ENCODE measurements at places on chromosomes 7 and 10.

- no peak for DNase-seq
These were observed 299.6 kb downstream of the MDFIC start for GRCh38 chr7:115221456-115221855.

GRCh38 chr7:77351539-77352004, 64.6 kb downstream of the GSAP start:
- no peak for DNase-seq

- DNase-seq: no peak
These were observed 145.2 kb upstream of the ANK3 start for GRCh38 chr10:60534761-60535389.

GRCh38 chr10:28984431-28984830, 304.4 kb upstream of the LYZL1 start:
- no peak for DNase-seq

DNA sequence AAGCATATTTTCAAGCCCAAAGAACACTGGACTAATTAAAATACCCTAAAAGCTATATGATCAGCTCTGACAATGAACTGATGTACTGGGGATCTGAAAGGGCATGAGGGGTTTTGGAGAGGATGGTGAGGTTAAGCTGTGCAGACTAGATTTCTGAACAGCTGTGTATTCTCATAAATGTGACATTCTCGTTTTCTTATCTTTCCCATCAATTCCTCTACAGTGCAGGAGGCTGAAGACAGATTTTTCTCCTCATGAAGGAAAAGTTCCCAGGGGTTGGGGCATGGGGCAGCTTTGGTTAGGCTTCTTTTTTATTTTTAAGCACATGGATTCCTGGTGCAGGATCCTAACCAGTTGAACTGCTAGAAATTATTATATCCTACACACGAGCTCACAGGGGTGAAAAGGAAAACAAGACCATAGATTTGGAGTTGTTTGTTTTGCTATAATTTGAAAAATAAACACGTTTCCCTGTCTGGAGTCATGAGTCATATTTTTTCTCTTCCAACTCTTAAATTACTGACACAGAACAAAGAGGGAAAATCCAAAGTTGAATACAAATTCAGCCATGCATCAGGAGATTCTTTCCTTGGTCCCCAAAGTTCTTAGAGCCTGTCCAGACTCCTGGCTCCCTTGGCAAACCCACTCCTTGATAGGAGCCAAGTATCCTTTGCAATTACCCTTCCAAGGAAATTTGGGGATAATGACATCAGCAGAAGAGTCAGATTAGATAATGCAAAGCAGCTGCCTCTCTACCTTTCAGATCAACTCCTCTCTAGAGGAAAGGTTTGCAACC, 147.7 kb upstream of the NPVF start:
- no peak for DNase-seq

GRCh38 chr10:89684604-89685003, 16.8 kb upstream of the KIF20B start:
- no peak for DNase-seq

GRCh38 chr10:28684986-28685580, 7.8 kb downstream of the BAMBI start:
- DNase-seq: no peak

DNA sequence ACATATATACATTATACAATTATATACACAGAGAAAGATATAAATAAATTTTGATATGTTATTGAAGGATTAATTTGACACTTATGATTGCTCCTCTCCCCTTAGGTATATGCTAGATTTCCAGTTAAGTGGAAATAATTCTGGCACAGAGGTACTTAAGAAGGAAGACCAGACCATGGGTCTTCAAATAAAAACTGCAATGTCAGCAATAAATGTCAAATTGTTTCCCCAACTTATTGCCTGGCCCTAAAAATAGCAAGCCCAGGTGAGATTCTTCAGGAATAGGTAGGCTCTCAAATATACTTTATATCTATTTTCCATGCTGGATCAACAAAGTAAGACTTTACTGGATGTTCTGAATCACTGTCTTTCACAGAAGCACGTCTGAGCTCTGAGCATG, 551.3 kb upstream of the STEAP1 start:
- no peak for DNase-seq

- no peak for DNase-seq
These were observed 37.0 kb downstream of the FAM171A1 start for GRCh38 chr10:15333909-15334649.

DNA sequence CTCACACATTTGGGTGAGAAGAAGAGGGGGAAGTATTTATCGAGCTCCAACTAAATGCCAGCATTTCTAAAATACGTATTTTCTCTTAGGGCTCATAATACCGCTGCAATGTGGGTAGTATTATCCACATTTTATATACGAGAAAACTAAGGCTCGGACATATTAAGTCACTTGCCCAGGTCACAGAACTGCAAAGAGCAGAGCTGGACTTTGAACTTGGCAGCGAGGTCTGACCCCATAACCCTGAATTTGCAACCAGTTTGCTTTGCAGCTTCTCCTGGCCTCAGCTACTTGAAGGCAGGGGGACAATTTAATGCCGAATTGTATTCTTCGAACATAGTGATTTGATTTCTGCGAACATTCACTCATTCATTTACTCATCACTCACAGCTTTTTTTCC, 7.2 kb downstream of the ABLIM1 start:
- DNase-seq: no peak

GRCh38 chr10:32049113-32049512, 7.1 kb downstream of the KIF5B start:
- DNase-seq: no peak

- no peak for DNase-seq
These were observed 26.7 kb upstream of the PROSER2 start for GRCh38 chr10:11796474-11796873.

DNA sequence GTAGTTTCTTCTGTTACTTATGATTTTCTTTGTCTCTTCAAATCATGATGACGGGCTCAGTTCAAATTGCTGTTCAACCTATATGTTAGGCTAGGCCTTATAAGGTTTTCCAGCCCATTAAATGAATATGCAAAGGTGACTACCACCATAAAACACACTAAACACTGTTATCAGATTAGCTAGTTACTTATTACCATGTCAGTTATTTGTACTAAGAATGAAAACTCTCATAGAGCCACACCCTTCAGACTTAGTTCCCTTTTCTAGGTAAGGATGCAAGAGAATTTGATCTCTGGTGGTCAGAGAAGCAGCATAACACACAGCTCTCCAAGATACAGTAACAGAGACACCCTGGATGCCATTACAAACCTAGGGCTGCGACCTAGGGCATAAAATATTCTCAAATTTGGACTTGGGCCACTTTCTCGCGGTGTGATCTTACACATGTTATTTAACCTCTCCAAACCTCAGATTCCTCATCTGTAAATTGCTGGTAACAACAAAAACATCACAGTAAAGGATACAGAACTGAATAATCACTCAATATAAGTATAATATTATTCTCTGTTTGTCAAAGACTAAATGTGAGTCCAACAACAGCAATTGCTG, 35.6 kb downstream of the ANKMY2 start:
- DNase-seq: no peak

DNA sequence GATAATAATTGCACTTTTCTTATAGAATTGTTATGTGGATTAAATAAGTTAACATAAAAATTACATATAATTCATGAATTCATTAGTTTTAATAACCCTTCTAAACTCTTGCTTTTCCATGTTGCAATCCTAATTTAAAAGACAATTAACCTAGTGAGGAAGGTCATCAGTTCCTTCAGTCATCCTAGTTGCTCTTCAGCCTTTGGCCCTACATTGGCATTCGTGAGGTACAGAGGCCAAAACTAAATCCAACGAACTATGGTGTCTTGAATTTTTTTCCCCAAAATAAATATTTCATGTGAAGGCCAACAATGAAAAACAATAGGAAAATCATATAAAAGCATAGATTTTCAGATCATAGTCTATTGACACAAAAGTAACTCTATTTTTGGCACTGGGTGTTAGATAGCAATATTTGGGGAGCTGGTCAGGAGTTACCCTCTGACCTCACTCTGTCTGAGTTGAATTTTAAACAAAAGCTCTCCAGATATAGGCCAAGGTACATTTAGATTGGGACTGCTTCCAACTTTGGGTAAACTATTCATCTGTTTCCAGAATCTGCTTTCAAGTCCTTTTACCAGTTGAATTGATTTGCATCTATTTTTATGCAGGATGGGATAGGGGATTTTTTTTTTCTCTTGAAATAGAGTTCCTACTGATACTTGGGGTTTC, 104.5 kb downstream of the SEM1 start:
- DNase-seq: no peak

DNA sequence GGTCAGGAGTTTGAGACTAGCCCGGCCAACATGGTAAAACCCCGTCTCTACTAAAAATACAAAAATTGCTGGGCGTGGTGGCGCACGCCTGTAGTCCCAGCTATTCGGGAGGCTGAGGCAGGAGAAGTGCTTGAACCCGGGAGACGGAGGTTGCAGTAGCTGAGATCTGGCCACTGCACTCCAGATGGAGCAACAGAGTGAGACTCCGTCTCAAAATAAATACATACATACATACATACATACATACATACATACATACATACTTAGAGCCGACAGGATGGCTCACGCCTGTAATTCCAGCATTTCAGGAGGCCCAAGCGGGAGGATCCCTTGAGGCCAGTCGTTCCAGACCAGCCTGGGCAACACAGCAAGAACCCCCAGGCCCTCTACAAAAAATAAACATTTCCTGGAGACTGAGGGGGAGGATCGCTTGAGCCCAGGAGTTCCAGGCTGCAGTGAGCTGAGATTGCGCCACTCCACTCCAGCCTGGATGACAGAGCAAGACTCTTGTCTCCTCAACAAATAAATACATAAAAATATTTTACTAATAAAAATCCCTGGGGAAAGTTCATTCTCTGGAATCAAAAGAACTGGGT, 90.9 kb upstream of the TNRC18 start:
- DNase-seq: no peak

GRCh38 chr10:127694580-127695193, 42.3 kb upstream of the FOXI2 start:
- no peak for DNase-seq

DNA sequence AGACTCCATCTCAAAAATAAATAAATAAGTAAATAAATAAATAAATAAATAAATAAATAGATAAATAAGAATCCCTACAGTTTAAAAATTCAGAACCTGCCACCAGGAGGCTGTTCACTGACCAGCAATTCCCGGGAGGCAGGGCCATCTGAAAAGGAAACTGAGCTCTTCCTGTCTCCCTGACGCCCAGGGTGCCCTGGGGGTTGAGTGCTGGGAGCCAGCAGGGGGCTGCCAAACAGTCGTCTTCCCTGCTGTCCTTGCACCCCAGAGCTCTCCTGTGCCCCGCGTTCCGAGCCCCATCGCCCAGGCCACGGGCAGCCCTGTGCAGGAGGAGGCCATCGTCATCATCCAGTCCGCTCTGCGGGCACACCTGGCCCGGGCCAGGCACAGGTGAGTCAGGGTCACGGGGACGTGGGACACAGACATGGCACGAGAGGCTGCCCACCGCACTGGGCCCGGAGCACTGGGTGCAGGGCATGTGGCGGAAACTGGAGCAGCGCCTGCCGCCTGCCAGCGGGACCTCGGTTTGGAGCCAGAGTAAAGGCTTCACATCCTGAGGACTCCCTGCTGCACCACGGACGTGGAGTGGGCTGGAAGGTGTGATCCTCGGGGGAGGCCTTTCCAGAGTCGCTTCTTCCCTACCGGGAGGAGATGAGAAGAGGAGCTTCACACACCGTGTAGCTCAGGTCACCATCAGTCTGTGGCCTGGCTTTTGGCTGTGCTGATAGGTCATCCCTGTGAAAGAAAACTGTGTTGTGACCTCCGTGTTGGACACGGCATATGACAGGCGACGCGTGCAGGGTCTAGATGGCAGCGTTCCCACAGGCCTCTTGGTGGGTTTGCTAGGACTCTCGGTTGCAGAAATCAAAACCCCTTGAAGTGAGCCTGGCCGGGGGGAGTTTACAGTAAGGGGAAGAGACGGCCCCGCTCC, 25.9 kb upstream of the TTYH3 start:
- no peak for DNase-seq

DNA sequence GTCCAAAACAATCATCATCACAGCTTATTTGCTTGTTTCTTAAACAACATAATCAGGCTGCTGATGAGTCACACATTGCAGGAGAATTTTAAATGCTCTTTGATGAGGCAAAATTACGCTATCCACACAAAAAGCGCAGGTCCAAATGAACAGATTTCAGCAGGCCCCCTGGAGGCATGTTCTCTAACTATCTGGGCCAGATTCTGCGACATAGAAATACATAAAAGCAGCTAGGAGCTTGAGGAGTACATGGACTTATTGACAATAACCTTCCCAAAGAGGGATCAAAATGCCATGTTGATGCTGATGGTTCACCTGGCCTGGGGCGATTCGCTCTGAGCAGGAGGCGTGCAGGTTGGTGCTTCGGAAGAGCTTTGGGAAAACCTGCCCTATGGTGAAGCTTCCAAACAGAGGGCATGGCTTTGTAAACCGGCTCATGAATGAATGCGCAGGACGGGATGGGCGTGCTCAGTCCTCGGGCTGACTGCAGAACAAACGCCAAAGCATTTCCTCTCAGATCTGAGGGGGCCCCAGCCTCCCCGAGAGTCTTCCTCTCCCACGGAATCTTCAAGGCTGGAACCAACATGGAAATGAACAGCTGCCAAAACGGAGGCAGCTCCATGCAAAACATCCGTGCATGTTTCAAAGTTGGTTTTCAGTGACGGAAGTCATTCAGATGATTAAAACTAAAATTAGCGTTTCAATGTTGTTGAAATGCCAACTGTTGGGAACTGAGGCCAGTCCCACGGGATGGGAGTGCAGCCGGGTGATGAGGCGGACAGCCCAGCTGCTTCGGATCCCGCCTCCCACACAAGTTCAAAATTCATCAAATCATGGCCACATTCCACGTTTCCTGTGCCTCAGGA, 179.6 kb downstream of the TCERG1L start:
- DNase-seq: no peak

DNA sequence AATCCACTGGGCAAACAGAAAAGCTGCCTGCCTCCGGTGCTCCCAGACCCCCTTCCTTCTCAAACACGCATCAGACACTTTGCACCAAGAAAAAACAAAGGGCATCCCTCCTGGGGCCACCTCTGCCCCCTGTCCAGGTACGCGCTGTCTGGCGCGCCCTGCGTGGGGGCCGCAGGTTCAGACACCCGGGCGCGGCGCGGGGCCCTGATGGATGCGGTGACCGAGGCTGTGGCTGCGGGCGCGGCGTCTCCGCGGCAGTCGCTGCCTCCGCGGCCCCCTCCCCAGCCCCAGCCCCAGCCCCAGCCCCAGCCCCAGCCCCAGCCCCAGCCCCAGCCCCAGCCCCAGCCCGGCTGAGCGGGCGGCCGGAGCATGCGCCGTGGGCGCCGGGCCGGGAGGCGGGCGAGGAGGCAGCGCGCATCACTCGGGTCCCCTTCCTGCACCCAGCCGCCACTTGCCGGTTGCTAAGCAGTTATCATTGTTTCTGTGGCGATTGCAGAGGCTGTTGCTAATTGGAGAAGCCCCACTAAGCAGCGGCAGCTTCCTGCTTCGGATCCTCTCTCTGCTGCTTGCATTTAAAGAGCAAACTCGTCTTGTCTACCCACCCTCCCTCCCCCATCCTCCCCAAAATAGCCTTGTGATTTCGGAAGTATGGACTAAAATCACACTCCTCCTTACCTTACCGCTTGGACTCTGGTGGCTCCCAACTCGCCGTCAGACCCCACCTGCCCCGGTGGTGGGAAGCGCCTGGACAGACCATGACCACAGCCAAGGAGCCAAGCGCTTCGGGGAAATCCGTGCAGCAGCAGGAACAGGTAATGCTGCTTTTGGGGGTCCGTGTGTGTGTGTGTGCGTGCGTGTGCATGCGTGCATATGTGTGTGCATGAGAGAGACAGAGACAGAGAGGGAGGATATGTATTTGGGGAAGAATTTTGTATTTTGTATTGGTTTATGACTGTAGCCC, 252.8 kb downstream of the DPP6 start:
- no peak for DNase-seq

Data from D721Med (cell line).